ENCODE measurements at places on chromosomes 1 and 21. TPM values are rescaled to one million over a fixed set of nuclear protein-coding genes. Genes with fewer than 3 reads are reported as not detected.

The CDC7 gene
- 4.7 TPM for polyA plus RNA-seq

The ZBED6 gene
- polyA plus RNA-seq: 3.1 TPM

The CELA3B gene
- polyA plus RNA-seq: not detected

The PROK1 gene
- not detected for polyA plus RNA-seq

GRCh38 chr1:109765896-109766615 lies 2.3 kb upstream of the EPS8L3 start:
- no peak for DNase-seq

DNA sequence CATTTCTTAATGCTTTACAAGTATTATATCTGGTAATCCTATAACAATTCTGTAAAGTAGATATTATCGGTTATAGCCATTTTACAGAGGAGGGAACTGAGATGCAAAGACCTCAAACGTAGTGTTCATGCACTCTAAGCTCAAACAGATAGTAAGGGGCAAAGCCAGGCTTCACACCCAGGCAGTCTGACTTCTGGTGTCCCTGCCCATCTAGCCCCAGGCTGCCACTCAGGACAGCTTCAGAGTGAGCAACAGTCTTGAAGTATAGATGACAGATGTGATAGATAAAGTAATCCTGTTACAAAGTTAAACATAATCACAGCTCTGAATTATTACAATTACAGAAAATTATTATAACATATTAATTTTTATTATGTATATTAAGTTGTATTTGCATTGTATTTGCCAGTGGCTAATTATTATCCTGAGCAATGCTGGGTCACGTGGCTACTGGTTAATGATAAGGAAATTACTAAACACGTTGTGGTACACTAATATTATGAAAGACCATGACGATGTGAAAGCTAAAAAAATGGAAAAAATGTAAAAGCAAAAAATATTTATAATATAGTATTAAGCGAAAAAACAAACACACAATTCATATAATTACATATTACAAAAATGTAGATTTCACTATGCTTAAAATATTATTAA lies 6.1 kb upstream of the TRAF3IP3 start:
- DNase-seq: peak; percentile 6

- no peak for DNase-seq
These were observed 92.3 kb downstream of the SPATA46 start for GRCh38 chr1:162284206-162284955.

DNA sequence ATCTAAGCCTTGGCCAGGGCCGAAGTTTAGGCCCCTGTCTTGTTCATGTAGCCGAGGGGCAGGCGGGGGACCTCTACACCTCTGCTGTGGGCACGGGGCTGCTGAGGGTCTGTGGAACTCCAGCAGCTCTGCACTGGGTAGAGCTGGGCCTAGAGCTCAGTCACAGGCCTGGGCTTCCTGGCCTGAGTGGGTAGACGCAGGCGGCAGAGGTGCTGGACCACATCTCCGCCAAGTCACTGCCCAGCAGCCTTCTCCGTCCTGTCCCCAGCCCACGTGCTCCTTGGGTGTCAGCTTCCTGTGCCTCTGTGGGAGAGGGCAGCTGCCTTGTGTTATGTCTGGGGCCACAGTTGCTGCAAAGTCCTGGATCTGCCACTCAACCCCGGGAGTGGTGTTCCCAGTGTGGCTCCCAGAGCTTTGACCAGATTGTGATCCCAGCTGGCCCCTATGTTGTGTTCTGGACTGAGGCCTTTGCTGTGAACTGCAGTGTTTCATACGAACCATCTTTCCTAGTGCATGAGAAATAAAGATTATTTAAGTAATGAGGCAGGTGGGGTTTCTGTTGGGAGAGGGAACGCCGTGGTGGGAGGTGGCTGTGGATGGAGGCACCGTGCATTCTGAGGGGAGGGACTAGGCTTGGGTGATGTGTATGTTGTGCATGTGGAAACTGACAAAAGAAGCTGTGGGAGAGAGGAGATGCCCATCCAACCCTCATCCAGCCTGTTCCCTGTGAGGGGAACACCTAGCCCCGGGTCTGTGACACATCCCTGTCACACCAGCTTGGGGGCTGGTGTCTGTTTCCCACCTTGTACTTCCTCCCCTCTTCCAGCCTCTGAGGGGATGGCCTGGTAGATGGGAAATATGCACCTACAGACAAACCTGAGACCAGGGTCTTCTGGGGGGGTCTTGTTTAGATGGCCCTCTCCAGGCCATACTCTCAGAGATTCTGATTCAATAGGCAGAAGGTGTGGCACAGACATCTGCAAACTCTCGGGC lies 12.2 kb downstream of the AMPD2 start:
- no peak for DNase-seq

DNA sequence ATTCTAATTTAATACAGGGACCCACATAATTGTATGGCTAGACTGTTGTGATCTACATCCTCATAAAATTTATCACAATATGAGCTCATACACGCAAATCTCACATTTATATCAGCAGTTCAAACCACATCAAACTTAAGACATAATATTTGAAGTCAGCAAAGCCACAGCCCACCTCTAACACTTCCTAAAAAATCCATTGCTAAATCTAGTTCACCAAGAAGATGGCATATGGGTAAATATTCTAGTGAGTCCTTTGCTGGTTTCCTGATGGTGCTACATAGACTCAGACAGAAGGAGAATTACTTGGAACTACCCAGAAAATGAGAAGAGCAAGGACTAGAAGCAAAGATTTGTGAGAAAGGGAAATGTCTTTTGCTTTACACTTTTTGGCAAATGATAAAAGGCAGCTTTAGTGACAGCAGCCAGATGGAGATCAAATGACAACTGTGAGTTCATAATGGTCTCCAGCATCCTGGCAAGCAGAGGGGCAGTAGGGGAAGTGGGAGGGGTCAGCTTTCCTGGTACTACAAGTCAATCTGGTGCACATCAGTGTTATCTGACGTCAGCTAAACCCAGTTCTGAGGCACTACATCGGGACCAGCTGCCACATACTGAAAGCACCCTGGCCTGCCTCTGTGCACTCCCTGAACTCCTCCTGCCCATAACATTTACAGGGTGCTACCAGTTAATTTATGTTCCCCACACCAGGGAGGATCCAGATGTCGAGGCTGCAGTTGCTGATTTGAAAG lies 10.6 kb upstream of the GADD45A start:
- DNase-seq: no peak

GRCh38 chr1:196462086-196462485 lies 146.2 kb downstream of the KCNT2 start:
- no peak for DNase-seq

GRCh38 chr1:203640723-203641502 lies 14.3 kb downstream of the ATP2B4 start:
- no peak for DNase-seq

DNA sequence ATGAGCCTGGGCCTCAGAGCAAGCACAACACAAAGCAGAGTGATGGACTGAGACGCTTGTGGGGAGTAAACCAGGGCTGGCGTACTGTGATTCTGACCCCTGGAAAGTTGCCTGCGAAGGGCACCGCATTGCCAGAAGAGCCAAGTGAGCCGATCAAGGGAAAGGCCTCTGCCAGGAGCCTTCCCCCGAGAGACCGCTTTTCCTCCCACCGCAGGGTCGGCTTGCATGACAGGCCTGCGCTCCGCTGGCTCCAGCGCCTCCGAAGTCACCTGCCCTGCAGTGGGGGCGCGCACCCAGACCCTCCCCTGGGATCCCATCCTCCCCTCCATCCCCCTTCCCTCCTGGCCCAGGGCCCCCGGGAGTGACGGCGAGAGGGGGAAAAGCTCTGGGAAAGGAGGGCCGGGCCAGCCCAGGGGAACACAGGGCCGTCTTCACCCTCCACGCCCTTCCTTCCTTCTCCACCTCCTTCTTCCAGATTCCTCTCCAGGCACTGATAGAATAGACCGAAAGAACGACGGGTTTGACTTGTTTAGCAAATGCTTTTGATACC lies 165.0 kb downstream of the TRIM33 start:
- DNase-seq: peak; percentile 46

- no peak for DNase-seq
These were observed 159.4 kb downstream of the TPR start for GRCh38 chr1:186215636-186216035.

DNA sequence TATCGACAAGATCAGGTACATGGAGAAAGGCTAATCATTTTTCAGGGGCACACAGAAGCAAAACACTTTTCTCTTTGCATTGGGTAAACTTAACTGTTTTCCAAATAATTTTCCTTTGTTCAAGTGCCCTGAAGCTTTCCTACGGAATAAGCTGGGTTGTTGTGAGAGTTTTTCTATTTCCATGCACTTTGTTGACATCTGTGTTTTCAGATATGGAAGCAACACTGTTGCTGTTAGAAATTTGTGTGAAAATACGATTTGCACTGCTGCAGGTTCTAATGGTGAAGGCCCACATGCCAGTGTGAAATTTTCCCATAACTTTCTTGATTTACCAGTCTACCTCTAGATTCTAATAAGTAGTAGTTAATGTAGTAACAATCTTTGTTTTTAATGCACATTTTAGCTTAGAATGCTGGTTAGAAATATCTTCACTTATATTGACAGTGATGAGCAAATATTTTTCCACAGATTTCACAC lies 18.3 kb downstream of the NFYC start:
- DNase-seq: no peak

GRCh38 chr1:25467193-25467592 lies 36.5 kb downstream of the MACO1 start:
- no peak for DNase-seq

GRCh38 chr1:42866549-42866948 lies 20.1 kb downstream of the ZNF691 start:
- no peak for DNase-seq

DNA sequence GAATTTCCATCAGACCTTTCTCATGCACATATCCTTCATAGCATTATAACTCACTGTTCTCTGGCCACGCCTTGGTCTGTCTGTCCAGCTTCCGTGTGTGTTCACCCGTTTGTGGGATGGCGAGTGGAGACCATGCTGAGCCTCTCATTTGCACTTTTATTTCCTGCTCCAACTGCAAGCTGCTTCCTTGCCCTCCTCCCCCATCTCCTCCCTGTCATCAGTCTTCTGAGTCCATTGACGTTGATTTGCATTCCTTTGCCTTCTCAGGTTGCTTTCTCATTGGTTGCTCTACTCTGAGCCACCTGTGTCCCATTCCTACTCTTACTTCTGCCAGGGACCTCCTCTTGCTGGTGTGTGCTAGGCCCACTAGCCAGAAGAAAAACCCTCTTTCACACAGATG lies 146.4 kb downstream of the NOS1AP start:
- DNase-seq: peak; percentile 25

DNA sequence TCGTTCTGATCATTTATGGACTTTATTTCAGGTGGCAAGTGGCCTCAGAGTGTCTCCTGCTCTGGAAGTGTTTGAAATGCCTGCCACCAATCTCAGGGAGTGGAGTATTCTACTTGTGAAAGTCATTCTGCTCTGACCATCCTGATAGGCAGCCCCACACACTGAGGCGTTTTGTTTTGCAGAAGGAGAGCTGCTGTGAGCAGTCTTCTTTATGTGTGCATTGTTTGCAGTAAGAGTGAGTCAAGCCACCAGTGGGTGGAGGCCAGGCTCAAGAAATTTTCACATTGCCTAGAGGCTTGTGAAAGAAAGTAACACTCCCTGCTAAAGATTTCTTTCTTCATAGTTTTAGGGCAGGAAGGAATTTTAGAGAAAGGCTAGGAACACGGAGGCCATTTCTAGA lies 204.4 kb downstream of the SLC35F3 start:
- peak; percentile 4 for DNase-seq

DNA sequence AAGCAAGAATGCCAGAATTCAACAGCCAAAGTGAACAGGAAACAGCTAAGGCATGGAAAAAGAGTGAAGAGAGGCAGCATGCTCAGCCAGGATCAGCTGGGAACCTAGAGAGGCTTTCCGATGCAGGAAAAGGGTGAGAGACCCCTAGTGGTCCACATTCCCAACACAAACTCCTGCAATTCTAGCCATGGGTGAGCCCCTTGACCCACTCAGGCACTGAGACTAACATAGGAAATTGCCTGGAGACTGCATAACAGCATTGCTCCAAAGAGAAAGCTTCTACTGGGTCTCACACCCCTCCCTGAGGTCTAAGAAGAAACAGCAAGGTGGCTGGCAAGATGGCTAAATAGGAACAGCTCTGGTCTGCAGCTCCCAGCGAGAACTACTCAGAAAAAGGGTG lies 123.2 kb downstream of the LHX8 start:
- DNase-seq: peak; percentile 24
